HEK293T (cell line): ENCODE measurements at places on chromosomes 2 and 18.

GRCh38 chr2:6656633-6657032, 209.1 kb downstream of the CMPK2 start:
- no peak for DNase-seq

- no peak for DNase-seq
These were observed 20.9 kb upstream of the PPP1CB start for GRCh38 chr2:28730641-28731146.

GRCh38 chr2:214378455-214379103, 32.3 kb upstream of the VWC2L start:
- DNase-seq: no peak

DNA sequence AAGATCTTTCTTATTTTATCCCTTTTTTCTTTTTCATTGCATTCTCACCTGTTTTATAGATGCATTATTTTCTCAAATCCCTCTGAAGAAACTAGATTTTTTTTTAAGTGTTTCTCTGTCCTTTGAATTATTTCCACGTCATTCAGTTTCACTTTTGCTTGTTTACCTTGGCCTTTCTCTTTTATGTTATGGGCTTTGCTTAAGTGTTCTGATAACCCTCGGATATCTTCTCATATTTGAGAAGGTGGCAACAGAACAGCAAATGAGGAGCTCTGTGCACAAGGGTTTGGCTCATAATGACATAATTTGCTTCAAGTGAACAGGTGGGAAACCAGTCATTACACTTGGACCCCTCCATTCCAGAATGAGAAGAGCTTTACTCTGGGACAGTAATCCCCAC, 111.9 kb downstream of the C1D start:
- DNase-seq: no peak

DNA sequence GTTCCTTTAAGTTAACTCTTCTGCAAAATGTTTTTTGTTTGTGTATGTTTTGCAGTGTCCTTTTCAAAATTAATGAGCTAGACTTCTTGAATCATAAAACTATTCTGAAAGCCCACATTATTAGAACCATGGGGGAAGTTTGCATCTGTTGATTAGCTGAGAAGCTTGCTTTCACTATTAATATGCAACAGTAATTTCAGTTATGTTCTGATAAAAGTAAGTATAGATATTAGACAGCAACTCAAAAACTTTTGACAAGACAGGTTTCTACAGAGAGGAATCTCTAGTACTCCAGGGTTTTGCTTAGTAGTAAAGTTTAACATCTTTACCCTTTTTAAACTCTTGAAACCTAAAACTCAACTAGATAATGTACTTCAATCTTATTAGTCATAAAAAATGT, 147.8 kb downstream of the UBE2E3 start:
- no peak for DNase-seq

GRCh38 chr18:11523804-11524203, 85.6 kb upstream of the SLC35G4 start:
- no peak for DNase-seq

DNA sequence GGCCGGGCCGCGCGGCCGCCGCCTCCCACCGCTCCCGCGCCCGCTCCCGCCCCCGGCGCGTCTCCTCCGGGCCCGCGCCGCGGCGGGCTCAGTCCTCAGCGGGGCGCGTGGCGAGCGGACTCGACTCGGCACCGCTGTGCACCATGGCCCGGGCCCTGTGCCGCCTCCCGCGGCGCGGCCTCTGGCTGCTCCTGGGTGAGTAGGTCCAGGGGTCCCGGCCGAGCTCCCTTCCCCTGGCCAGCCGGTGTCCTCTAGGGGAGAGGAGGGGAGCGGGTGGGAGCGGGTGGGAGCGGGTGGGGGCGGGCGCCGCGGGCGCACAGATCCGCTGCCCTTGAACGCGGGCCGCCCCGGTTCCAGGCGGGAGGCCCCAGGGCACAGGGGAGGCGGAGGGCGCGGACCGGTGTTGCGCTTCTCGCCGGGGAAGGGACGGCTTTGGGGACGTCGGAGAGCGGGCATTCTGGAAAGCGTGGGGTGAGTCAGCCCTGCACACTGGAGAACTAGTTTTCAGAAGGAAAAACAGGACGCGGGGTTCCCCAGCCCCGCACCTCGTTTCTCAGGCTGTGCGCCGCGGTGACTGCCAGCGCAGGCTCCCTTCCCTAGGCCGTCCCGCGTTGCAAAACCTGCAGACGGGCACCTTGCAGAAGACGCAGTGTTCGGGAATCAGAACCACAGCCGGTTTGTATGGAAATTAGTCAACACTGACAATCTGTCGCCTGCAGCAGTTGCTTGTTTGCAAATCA, at the start of gene RAMP1:
TSS of gene RAMP1 (plus strand) at position 91 of the 740 bp plus-strand sequence. CDS start at position 144, 53 bp downstream.
- DNase-seq: no peak

GRCh38 chr2:43269074-43269572, 42.7 kb upstream of the ZFP36L2 start:
- DNase-seq: no peak

DNA sequence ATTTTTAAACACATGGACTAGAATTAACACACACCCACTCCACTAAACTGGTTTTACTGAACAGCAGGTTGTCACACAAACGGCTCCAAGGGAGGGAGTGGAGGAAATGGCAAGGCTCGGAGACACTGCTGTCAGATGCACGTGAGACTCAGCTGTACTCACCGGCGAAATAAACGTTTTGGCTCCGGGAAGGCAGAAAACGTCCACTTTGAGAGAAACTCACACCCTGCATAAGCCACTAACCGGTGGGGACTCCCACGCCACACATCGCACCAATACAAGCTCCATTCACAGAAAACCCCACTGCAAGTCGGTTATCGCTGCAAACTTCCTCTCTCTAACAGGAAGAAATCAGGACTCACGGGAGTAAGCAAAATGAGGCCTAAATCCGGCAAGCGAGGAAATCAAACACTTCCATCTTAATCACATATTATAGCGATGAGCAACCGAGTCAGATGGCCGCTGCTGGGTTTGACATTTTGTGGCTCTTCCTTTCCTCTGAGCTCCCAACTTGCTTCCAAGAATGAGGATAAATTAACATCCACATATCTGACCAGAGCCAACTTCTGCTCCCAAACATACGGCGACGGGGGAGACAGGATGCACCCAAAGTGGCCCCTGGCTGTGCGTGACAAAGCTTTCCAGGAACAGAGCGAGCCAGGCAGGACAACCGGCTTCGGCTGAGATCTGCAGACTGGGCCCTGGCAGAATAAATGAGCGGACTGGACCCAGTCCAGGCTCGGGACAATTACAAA, 63.5 kb downstream of the HDAC4 start:
- DNase-seq: no peak
